NCI-H1048 (cell line): ENCODE measurements at places on chromosomes 7 and 10.

DNA sequence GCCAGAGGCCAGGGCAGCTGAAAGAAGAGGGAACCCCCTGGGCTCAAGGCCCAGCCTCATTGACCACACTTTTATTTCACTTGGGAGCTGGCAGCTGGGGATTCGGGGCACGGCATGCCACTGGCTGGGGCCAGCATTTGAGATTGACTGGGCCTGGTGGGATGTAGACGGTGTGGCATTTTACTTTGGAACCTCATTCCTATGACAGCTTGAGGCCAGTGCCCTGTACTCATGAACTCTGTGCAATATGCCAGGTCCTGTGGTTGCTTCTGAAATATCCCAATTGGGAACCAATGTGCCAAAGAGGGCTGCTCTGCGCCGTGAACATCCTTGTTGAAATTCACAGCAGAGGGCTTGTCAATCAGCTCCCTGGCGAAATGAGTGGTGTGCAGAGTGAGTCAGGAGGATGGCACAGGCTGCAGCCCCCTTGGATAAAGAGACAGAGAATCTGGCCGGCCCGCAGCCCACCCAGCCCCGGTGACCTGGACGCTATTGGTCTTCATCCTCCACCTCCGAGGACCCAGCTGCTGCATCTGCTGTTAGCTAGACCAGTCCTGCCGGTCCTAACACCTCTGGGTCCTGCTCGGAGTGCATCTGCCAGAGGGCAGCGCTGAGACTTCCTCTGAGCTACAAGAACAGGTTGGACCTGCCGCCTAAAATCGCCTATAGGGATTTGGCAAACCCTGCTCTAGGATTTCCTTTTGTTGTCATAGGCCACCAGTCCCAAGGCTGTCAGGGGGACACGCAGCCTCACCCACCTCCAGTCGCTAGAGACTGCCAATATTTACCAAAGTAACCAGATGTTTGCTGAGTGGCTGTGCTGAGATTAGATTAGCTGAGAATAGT, 58.0 kb downstream of the PRKAG2 start:
- DNase-seq: no peak

GRCh38 chr10:49508249-49508648, 30.7 kb downstream of the ERCC6 start:
- no peak for DNase-seq

DNA sequence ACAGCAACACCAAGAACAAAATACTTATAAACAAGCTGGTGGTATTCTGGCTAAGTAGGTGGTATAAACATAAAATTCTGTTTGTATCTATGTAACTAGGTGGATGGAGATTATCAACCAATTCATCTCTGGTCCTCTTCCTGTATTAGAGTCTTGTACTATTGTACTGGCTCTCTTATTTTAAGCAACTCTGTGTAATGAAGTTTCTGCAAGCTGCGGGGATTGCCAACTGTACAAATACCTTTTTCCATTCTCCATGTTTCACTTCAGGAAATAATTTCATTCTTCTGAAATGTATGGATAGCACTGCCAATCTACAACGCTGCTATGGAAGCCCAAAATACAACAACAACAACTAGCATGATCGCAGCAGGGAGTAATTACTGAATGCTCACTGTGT, 44.8 kb downstream of the JAZF1 start:
- DNase-seq: no peak

- no peak for DNase-seq
Measured at GRCh38 chr7:141979568-141979967, 6.0 kb upstream of the TAS2R38 start.

- no peak for DNase-seq
Measured at GRCh38 chr10:14500172-14500765, 169.5 kb upstream of the FRMD4A start.

DNA sequence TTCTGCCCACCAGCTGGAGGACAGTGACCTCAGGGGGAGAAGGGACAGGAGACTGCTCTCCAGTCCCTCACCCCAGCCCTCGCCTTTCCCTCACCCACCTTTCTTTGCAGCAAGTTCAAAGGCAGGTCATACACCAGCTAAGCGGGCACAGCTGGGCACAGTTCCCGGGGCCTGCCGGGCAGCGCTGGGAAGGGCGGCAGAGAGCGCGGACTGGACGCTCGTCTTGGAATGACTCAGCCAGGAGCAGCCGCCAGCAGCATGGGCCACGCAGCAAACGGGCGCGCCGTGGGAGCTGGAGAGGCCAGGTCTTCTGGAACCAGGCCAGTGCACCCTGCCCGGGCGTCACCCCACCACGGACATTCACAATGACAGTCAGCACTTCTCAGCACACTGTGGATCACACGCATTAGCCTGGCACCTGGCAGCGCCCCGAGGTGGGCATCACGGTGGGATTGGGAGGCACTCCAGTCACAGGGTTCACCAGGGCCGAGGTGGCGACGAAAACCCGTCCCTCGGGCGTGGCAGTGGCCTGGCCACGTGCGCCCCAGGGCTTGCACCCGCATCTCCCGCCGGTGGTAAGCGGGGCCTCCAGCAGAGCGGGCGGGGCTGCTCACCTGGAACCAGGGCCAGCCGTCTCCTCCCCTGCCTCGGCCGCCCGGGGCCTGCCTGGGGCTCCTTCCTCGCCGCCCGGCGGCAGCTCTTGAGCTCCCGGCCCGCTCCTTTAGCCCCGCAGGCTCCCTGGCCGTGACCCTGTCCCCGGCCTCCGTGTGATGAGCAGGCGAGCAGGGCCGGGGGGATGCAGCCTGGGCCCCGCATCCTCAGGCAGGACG, 29.0 kb upstream of the WDFY4 start:
- DNase-seq: no peak

- no peak for DNase-seq
Measured at GRCh38 chr10:84541289-84541637, 212.9 kb downstream of the CCSER2 start.

DNA sequence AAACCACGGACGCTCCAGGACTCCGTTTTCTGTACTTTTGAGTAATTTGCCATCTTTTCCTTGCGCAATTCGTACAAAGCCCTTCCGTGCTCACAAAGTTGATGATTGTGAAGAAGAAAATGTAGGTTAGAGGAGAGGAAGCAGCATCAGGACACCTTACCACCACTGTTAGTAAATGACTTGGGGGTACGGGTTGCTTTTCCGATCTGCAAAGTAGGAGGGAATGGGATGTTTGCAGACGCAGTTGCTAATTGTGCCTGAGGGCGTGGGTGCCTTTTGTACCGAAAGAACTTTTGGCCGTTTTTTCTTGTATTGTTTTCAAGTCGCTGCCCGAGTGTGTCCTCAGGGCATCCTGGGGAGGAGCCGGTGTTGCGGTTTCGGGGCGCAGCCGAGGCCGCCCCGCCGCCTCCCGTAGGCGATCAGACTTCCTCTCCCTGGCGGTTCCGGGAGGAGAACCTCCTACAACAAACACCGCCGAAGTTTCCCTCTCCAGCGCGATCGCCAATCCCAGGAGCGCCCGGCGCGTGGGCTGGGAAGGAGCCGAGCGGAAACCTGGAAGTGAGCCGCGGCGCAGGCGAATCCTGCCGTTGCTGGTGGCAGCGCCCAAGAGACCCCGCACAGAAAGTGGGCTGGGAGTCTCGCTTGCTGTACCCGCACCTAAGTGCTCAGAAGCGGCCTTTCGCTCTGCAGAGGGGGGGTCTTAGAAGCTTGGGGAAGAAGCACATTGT, 1.0 kb downstream of the PRR15 start:
- no peak for DNase-seq

GRCh38 chr10:43376828-43377423, 5.5 kb downstream of the FXYD4 start:
- DNase-seq: no peak

DNA sequence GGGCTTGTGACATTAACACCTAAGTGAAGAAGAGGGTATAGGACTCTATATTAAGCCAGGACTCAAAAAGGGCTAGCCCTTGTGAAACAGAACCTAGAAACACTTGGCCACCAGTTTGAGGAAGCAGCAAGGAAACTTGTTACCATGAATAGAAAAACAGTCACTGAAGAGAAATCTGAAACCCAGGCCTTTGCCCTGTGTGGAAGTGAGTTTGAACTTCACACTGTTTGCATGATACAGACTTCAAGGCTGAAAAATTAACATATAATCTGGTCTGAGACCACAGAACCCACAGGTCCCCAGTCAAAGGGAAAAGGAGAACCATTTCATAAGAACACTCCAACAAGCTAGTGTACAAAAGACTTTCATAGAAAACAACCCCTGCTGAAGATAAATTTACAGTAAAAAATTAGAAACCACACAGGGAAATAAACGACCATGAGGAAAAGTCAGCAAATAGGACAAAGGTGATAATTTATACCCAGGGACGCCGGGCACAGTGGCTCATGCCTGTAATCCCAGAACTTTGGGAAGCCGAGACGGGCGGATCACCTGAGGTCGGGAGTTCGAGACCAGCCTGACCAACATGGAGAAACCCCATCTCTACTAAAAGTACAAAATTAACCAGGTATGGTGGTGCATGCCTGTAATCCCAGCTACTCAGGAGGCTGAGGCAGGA, 76.1 kb downstream of the SKIDA1 start:
- no peak for DNase-seq

DNA sequence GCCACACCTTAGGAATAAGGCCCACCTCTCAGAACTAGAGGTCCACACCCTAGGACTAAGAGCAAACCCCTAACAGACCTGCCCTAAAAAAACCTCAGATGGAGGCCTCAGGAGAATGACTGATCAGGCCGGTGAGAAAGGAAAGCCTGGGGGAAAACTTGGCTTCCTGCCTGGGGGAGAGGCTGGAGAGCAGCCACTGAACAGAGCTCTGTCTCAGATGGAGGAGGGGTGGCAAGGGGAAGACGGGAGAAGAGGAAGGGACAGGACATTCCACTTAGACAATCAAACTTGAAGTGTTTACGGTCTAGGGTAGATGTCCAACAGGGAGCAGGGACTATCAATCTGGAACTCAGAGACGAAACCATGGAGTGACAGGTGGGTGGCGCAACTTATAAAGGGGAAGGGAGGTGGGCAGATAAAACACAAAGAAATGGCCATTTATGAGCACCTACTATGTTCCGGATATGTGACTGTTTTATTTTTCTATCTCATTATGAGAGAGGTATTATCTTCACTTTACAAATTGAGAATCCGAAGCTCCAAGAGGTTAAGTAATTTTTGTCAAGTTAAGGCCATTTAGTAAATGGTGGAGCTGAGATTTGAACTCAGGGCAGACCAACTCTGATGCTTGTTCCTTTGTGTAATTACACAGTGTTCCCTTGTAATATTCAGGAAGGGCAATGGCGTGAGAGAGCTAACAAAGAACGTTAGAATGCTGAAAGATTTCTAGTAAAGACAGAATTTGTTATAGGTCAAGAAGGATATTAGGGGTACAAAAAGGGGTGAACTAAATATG, 82.6 kb downstream of the DNMBP start:
- no peak for DNase-seq

- DNase-seq: no peak
Measured at GRCh38 chr7:132553031-132553430, 23.2 kb downstream of the PLXNA4 start.

DNA sequence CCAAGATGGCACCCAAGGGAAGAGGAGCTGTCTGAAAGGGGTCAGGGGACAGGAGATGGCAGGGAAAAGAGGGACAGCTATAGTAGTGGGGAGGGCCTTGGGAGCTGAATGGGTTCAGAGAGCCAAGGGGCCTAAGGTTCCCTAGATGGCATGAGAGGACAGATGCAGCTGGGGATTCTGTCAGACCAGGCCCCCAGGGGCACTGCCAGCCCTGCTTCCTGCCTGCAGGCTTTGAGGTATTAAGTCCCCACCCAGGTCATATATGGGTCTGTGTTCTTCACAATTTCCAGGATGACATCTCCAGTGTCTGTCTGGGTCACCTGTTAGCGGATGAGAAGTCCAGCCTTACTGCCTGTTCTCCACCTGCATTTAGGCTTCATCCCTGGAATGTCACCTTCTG, 56.7 kb downstream of the NEURL1 start:
- DNase-seq: no peak

- DNase-seq: no peak
Measured at GRCh38 chr10:78513986-78514385, 480.3 kb downstream of the RPS24 start.

DNA sequence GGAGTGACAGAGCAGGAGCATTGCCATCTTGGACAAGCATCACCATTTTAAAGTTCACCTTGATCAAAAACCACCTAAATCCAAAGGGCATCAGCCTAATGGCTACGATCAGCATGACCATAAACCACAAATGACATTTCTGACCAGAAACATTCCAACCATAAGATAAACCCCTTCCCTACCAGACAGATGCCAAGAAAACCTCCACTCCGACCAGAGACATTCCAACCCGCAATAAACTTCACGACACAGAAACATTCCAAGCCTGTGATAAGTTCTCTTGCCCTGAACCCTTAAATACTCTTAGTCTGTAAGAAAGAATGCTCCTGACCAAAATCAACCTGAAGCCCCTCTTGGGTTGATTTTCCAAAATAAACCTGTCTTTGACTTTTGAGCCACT, 606.9 kb downstream of the POM121L12 start:
- DNase-seq: no peak

DNA sequence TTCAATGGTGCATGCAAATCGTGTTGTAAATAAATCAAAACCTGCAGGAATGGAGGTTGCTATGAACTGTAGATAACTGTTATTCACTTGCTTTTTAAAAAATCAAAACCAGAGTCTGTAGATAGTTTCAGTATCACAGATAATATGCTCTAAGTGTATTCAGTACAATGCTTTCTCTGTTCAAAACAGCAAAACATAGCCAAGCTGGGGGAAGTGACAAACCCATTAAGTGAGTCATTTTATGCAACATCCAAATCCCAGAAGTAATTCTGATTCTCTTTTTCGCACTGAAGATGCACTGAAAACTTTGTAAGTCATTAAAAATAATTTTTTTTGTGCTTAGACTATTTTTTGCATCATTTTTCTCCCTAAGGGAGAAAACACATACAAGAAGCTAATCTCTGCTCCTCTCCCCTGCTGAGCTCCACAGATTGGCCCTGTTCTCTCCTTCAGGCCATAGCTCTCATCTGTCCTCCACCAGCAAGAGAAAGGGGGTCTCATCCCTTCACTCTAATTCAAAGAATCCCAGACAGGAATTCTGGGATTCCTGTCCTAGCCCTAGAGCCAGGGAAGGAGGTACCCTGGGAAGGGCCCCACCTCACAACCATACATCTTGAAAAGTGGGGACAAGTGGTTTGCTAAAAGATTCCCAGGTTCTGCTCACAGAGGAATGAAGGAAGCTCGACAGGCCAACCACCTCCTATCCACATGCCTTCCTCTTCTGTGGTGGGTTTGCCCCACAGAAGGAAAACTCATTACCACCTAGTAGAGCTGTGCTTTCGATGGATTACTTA, 4.9 kb downstream of the PRTFDC1 start:
- DNase-seq: no peak

GRCh38 chr10:119817991-119818888, 54.4 kb downstream of the MCMBP start:
- DNase-seq: no peak

- DNase-seq: no peak
Measured at GRCh38 chr7:115368998-115369397, 447.1 kb downstream of the MDFIC start.

GRCh38 chr10:94042001-94042833, 48.5 kb downstream of the PLCE1 start:
- no peak for DNase-seq

- no peak for DNase-seq
Measured at GRCh38 chr10:12566161-12567115, 217.1 kb downstream of the CAMK1D start.

- DNase-seq: no peak
Measured at GRCh38 chr10:9833942-9834341, 1183.7 kb upstream of the CELF2 start.
